ENCODE measurements at places on chromosomes 7 and 10. TPM values are rescaled to one million over a fixed set of nuclear protein-coding genes. Genes with fewer than 3 reads are reported as not detected.

DNA sequence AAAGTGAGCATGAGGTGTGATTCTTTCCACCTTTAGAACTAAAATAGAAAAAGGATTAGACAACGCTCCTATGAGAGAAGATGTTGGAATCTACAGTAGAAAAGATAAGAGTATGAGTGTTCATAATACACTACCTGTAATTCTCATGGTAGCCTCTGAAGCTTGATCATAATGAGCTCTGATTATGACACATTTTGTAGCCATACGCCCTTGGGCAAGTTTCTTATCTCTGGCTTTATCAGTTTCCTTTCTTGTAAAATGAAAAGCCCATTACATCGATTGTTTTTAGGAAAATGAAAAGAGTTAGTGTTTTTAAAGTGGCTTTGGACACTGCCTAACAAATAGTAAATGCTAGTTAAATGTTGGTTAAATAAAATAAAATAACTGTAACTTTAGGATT is 22.4 kb upstream of the PRSS58 start:
- DNase-seq: no peak

DNA sequence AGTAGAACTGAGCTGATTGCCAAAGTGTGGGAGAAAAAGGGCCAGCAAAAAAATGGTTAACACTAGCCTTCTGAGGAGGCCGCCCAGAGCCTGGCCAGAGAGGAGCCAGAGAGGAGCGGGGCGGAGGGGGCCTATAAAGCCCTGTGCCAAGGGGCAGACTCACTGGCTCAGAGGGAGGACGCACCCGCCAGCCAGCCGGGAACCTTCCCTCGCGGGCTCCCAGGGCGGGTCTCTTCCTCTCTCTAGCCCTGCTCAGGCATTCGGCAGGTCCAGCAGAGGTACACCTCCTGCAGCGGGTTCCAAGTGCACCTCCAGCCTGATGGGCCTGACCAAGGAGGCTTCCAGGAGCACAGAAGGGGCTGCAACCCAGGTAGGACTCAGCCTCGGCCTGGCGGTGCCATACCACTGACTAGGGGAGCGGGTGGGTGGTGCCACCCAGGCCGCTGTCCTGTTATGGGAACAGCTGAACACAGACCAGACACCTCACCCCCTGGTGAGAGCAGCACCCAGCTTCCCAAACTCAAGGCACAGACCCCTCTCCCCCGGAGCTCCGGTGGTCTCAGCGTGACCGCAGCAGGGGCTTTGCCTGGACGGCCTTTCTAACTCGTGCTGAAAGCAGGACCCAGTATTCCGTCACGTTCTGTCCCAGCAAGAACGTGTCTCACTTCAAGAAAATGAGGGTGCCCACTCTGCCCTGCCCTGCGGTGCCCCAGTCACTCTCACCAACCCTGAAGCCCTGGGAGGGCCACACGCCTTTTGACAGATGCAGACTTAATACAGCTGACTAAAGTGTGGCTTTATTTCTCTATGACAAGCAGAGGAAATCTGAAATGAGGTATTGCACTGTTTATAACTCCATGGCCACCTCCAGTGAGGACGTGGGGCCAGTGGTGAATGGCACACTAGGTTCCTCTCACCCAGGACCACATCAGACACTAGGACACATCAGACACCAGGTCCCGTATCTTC is at the start of gene GPER1:
Gene GPER1 (plus strand): TSS at position 162 of the 969 bp plus-strand sequence. CDS start 3,616 bp downstream, outside the sequence.
- peak; percentile 75 for DNase-seq

DNA sequence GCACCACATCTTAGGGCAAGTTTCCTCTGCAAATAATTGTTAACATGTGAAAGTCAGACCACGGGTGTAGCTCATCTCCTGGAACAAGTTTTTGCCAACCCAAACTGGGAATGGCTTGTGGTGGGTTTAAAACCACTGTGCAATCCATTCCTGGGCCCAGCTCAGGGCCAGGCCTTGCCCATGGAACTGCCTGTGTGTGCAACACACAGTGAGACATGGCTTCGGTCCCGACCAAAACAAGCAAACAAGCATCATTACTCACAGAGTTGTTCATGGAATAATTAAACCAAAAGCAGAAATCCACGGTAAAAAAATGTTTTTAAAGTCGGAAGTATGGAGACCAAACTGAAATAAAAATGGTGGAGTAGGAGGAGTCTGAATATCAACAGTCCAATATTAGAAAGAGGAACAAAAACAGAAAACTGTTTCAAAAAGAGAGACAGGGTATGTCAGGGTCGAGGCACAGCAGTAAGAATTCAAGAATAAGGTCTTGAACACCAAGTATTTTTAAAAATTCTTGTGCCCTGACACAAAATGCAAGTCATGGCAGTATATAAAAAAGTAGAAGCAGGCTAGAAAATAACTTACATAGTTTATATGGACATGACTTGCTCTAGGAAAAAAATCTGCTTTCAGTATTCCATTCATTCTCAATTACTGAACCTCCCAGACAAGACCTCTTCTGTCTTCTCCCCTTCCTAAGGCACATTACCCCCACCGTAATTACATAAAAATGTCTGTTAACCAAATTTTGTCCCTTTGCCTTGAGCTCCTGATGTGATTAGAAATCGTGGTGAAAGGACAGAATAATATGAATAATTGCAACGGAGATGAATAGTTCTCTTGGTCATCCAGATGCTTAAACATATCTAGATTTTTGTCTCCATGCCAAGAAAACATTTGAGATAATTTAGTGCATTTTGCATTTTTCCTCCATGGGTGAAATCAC is 88.4 kb downstream of the FAS start:
- DNase-seq: no peak

- DNase-seq: no peak
Measured at GRCh38 chr10:43254199-43254730, 12.6 kb downstream of the RASGEF1A start.

DNA sequence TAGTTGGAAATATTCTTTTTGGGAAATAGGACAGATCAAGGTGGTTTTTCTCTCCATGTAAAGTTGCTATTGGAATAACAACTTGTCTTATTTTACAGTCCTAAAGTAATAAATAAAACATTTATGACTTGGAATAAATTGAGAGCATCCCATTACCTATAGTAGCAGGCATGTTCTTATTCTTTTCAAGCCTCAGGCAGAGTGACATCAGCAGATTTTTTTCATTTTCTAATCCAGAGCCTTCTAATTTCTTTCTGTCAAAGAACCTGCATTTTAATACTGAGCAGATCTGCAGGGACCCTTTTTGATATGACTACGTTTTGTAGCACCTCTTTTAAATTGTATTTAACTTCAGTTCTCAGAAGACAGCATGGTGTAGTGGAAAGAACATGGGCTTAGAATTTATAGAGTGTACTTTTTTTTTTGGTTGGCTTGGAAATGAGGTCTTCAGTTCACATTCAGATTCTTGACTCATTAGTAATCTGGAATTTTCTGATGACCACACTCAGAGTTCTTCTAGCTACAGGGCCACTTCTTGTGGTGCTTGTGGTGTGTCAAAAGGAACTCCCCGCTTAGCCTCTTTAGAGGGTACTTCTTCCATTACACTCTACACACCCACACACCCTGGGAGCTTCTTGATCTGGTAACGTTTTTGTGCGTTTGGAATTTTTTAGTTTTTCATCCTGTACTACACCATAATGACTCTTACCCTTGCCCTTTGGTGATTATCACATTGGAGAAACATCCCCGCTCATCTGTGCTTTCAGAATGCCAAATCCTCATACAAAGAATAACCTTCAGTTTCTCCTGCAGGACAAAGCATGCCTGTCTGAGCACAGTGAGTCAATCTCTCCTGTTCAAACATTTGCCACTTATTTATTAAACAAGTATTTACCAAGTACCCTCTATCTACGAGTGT is 34.6 kb downstream of the AGK start:
- peak; percentile 87 for DNase-seq

DNA sequence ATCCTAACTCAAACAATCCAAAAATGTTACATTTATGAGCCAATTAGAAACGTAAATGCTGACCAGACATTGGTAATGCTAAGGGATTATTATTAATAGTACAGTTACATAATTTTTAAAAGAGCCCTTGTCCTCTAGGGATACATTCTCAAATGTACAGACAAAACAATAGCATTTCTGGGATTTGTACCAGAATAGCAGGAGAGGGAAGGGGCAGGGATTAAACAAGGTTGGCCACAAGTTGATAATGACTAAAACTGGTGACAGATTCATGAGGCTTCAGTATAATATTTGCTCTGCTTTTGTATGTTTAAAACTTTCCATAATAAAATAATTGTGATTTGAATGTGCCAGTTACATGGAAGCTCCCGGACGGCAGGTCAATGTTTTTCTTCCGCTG is 27.0 kb downstream of the HSPA12A start:
- no peak for DNase-seq

The PLXNA4 gene
- 15.6 TPM for polyA plus RNA-seq

All from cardiac muscle cell (in vitro differentiated cells and primary cell).